ENCODE measurements at places on chromosomes 7 and 10.

DNA sequence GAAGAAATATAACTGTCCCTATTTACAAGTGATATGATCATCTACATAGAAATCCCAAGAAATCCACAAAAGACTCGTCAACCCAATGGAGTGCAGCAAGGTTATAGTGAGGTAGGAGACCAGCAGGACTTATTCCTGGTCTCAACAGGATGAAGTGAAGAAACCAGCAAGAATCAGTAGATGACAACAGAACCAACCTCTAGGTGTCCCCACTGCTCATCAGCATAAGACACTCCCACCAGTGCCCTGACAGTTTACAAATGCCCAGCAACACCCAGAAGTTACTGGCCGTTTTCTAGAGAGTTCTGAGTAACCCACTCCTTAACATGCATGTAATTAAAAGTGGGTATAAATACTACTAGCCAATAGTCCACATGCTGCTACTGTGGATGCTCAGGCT is 470.5 kb upstream of the LRRTM3 start:
- no peak for DNase-seq

DNA sequence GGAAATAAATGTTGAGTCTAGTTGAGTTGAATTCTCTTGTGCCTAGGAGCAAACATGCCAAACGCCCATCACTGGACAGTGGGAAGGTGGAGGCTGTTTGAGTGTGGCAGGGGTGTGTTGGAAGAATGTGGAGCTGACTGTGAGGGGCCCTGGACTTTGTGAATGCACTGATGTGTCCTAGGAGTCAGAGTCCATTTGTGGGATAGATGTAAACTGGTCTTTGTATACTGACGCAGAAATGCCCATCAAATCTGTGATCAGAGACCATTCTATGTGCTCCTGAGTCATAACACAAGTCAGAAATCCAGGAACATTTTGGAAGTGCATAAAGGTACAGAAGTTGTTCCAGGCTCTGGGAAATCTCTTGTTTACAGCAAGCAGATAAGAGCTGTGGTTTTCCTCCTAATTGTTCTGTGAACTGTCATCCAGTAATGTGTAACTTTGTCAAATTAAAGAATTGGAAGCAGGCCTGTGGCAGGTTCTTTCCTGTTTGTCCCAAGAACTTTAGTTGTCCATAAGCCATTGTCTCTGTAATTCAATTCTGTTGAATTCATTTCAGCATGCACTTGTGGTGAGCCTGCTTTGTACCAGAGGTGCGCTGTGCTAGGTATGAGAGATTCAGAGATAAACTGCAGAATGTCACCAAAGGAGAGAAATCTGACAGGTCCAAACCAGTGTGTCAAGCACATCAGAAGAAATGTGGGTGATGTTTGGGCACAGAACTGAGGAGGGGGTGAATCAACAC is 7.6 kb downstream of the PRXL2A start:
- DNase-seq, result no peak

DNA sequence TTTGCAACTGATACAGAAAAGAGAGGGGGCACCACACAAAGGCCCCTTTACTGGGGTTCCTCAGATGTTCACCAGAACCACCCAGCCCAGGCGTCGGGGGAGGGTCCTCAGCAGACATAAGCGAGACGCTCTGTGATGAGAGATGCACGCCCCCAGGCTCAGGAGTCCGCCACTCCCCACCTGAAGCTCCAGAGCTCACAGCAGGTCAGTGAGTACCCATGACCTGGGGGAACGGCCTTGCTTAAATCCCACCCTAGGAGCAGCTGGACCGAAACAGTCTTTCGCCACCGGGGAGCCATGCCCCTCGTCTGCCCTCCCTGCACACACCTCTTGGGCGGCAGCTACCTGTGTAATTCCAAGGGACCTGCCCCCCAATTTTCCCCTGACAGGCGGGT is 2.8 kb downstream of the CRYGN start:
- no peak for DNase-seq

DNA sequence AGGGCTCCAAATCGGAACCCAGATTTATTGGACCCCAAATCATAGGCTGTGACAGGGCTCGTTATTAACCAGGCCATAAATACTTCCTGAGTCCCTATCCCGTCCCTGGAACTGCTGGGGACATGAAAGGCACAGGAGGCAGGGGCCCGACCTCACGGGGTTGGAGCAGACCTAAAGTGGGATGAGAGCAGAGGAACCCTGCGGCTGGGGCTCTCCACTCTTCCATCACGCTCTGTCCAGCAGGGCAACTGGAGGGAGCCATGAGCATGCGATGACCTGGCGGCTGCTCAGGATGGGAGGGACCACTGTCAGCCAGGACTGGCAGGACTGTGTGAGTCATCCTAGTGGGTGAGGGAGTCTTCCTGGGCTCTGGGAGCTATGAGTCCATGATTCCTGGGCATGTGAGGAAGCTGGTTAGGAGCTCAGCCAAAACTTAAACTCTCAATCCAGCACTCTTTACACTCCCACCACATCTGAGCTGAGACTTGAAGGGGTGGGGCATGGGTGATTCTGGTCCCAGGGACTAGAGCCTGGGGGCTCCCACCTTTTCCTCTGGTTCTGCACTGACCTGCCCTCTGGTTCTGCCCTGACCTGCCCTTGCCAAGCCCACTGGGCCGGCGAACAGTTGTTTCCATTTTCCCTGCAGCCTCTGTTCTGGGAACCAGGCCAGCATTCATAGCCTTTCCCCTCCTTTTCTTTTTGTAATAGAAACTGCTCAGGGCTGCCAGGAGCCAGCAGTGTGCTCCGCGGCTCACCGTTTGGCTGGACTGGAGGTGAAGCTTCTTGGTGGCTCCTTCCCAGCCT is 47.1 kb downstream of the SYPL1 start:
- DNase-seq, result no peak

DNA sequence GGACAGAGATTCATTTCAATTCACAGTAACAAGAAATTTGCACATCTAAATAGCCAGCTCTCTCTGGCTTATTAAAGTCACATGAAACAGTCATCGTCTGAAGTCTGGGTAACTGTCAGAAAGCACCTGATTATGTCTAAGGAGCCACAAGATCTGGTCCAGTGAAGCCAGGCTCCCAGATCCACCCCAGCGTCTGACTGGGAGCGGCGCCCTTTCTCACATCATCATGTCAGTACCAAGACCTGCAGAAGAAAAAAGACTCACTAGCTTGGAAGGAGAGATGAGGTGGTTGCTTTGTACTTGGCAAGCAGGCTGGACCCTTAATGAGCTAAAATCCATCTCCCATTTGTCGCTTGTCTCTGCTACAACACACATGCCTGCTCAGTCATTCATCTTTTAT is 58.4 kb downstream of the VOPP1 start:
- no peak for DNase-seq

DNA sequence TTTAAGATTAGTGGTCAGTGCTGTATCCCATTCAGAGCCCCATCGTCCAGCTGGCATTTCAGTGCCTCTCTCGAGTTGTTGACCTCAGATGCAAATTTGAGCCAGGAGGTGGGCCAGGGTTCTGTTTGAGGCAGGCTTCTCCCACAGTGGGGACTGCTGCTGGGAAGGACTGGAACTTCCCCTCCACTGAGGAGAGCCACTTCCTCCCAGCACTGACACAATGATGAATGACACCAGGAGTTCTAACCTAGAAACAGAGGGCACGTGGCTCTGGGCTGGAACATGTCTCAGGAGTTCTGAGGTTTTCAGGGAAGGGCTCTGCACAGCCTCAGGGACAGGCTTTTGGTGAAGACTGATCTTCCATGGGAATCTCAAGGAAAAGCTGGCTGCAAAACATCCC is 18.3 kb upstream of the BTBD16 start:
- DNase-seq, result no peak

- no peak for DNase-seq
Observed at GRCh38 chr10:70762441-70763175, 22.6 kb downstream of the TBATA start.

GRCh38 chr10:3836222-3836820 is 51.3 kb upstream of the KLF6 start:
- DNase-seq, result no peak

GRCh38 chr7:153886506-153887441 is 165.4 kb upstream of the DPP6 start:
- DNase-seq, result no peak

DNA sequence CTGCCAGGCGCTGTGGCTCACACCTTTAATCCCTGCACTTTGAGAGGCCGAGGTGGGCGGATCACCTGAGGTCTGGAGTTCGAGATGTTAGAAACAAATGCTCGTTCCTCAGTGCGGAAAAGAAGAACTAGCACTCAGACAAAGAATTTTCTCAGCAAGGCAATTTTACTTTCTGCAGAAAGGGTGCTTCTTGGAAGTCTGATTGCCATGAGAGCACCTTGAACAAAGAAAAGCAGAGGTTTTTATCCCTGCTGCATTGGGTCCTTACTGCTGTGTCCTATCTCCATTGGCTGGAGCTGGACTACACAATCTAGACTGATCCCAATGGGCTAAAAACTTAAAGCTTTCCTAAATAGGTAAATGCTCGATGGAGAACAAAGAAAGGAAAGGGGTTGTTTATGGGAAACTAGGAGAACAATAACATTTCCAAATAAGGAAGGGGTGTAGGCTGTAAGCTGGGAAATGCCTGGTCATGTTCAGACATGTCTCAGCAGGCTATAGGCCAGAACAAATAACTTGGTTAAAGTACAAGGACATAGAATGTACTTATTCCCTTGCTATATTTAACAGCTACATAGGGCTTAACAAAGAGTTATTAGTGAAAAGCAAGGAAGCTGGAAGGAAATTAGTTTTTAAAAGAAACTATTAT is 26.1 kb upstream of the ACTR3B start:
- no peak for DNase-seq

DNA sequence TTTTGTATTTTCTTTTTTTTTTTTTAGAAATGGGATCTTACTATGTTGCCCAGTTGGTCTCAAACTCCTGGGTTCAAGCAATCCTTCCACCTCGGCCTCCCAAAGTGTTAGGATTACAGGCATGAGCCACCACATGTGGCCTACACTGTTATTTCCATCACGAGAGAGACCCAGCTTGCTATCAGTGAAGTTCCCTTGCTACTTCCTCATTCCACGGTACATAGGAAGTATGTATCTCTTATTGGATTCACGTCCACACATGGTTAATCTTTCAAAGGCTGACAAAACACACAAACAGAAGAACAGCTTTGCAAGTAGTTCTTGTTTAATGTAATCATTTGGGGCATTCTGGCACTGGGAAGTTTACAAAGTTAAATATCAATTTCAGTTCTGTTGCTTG is 50.9 kb downstream of the DCLRE1A start:
- no peak for DNase-seq

DNA sequence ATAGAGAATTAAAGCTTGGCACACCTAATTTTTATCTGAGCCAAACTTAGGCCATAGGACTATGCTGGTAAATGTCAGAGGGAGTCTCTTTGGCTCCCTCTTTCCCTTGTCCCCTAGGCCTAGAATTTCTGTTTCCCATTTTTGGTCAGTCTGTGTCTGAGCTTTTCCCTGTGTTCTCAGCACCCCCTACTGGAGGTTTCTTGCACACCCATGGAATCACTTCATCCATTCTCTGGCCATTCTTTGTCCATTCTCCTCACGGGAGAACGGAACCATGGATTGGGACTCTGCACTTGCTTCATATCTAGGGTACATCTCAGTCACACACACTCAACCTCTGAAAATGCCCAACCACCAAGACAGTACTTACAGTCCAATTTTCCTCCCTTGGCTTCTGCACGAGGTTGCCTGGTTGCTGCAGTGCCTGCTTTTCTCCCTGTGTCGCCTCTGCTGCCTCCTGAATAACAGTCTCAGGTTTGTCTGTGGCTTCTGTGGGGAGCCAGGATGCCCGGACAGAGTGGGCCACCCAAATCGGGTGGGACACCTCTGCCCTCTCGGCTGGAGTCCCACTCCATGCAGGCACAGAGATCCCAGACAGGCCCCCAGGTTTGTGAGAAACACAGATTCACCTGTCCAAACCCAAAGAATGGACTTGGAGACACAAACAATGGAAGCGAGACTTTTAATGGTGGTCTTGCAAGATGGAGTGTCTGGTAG is 35.1 kb upstream of the DNAH11 start:
- peak; percentile 0 for DNase-seq

DNA sequence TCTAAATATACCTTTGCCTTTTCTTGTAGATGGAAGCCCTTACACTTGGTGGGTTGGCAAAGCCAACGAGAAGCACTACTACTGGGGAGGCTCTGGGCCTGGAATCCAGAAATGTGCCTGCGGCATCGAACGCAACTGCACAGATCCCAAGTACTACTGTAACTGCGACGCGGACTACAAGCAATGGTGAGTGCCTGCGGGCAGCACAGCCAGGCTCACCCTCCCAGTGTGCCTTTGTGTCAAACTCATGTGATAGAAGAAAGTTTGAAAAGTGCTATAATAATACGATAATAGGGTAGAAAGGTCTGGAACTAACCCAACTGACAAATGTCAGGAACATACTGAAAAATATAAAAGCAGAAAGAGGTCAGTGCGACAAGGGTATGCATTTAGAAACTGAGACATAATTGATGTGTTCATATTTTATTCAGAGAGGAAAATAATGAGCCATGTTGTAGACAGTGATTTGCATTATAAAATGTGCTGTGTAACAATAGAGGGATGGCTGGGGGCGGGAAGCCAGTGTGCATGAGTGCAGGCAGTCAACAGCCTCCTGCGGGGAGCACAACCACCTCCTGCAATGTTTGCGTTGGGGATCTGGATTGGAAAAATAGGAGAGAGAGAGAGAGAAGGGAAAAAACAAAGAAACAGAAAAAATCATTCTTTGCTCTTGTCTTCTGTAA is 686.9 kb upstream of the C7orf33 start:
- DNase-seq, result no peak

GRCh38 chr10:116096526-116096925 is 176.5 kb downstream of the GFRA1 start:
- no peak for DNase-seq

GRCh38 chr7:2441430-2442058 is 34.7 kb downstream of the GRIFIN start:
- no peak for DNase-seq

DNA sequence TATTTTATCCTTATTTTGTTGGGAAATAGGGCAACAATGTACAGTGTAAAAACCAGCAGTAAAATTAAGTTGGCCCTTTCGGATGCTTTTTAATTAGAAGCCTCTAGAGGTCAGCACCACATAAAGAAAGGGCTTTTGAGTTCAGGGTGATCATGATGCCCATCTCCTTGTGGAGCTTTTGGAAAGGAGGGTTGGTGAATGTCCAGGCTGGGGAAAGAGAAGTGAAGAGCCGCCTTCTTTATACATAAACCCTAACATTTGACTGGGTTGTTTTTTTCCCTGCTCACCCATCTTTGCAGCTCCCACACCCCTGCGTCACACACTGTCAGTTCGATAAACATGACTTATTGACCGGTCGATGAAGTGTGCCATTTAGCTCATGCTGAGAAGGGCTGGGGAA is 29.8 kb downstream of the MTURN start:
- no peak for DNase-seq

DNA sequence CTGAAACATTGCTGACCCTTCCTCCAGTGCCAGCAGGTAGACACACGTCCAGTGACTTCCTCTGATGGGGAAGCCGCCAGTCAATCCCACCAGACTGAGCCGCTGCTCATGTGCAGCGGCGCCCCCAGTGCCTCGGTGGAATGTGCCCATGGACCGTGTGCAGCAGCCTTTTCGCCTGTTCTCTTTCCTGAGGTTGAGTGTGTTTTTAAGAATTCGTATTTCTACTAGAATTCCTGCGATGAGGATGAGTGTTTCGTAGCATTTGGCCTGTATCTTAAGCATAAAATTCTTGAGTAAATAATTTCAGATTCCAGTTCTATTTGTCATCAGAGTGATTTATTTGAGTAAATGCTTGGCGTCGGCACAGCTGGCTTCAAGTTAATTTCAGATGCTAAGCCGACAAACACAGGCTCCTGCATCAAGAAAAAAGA is 35.4 kb downstream of the BNIP3 start:
- no peak for DNase-seq

GRCh38 chr7:4700577-4701235 is 18.6 kb downstream of the FOXK1 start:
- DNase-seq, result no peak

All from effector CD8-positive, alpha-beta T cell (primary cell).